ENCODE measurements at places on chromosomes 1 and 21. TPM values are rescaled to one million over a fixed set of nuclear protein-coding genes. Genes with fewer than 3 reads are reported as not detected.

The CFHR4 gene
- 0.25 TPM for total RNA-seq

The TTC34 gene
- 0.25 TPM for total RNA-seq

The DCST2 gene
- total RNA-seq, result not detected

The ZBTB37 gene
- total RNA-seq, result 31.5 TPM

The FOXO6 gene
- 13.0 TPM for total RNA-seq

The BGLAP gene
- 0.25 TPM for total RNA-seq

The C1orf115 gene
- total RNA-seq, result 37.1 TPM

The CAMTA1 gene
- 76.7 TPM for total RNA-seq

Measured in temporal lobe (tissue), 4 donors.